ENCODE measurements at places on chromosomes 2 and 18.
A peak's percentile ranks its signal among the peaks of the same experiment; 100 is the strongest.

DNA sequence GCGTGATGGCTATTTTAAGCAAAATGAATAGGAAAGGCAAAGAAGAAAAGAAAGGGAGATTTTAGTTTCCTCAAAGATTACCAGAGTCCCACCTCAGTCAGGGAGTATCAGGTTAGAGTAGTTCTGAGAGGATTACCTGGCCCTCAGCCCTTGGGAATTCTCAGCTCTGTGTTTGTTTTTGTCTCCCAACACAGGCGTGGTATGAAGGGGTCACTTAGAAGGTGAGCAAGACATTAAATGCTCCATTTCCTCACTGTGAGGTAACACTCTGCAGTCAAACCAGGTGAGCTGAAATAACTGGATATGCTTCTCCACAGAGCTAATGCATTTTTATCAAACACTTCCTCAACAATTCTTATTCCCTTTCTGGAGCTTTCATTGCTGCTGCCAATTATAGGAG, 232.2 kb downstream of the IKZF2 start:
- no peak for DNase-seq

- no peak for DNase-seq
Measured at GRCh38 chr2:183532514-183532913, 408.3 kb downstream of the NUP35 start.

- DNase-seq: no peak
Measured at GRCh38 chr2:237388036-237388435, 25.9 kb downstream of the COL6A3 start.

DNA sequence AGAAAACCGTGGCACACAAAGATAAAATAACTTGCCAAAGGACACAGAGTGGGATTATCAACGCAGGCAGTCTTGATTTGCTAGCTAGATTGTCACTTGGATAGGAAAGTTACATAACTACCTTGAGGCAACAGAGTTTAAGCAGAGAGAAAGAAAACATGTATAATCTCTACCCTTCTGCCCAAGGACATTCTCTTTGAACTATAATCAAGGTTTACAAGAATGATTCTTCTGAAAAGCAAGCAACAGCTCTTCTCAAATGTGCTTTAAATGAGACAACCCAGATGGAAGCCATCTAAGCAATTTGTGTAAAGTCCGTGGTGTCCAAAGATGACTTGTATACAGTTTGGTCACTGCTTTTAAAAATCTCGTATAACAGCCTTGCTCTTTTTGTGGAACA, 177.4 kb downstream of the CD226 start:
- no peak for DNase-seq

GRCh38 chr18:29501952-29502351, 1325.0 kb upstream of the CDH2 start:
- no peak for DNase-seq

GRCh38 chr2:25806941-25807340, 71.3 kb downstream of the ASXL2 start:
- no peak for DNase-seq

- DNase-seq: no peak
Measured at GRCh38 chr2:179049203-179049545, 763 bp downstream of the CCDC141 start.

- peak; percentile 3 for DNase-seq
Measured at GRCh38 chr2:126890551-126891450, 7.9 kb upstream of the TEX51 start.

DNA sequence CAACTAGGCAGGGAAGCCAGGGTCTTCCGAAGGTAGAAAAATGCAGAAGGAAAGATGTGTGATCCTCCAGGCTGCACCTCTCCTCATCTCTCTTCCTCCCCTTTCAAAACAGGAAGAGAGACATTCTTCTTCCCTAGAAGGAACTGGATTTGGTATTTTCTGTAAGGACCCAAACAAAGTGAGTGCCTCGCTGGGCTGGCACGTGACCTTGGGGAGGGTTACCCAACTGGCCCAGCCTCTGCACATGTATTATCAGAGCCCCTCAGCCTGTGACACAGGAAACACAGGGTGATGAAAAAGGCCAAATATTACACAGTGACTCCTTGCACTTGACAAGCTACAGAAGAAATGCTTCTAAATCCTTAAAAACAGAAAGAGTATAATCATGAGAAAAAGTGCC, 2.3 kb downstream of the HJURP start:
- no peak for DNase-seq

GRCh38 chr2:112095681-112096080, 40.6 kb downstream of the TMEM87B start:
- no peak for DNase-seq

- DNase-seq: no peak
Measured at GRCh38 chr18:12844391-12844790, 39.6 kb downstream of the PTPN2 start.

DNA sequence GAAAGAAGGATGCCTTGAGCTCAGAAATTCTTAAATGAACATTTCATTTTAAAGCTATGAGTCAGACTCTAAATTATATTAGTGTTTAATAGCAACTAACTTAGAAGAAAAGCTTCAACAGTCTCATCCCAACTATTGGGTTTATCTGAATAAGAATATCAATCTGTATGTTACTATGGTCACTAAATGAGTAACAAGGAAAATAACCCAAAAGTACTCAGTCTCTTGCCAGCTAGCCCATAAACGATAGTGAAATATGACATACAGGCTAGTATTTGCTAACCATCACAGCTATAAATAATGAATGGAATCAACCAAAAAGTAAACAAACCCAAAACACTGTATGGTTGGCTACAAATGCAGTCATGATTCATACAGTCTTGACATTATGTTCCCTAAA, 174.9 kb downstream of the RAB3GAP1 start:
- DNase-seq: no peak

GRCh38 chr2:160555420-160556071, 61.9 kb upstream of the RBMS1 start:
- no peak for DNase-seq

DNA sequence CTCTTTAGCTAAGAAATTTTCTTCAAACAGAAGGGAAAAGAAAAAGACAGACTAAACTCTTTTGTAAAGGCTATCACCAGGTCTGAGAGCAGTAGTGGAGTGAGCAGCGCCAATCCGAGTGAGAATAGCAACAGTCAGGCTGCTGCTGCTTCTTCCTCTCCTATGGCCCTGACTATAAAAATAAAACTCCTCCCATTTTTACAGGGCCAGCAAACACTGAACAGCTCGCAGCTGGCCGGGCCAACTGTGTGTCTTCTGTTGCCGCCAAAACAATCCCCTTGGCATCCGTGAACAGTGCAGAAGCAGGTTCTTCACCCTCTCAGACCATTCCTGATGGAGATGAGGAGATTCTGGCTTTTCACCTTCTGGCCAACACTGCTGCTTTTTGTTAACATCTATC, 124.5 kb downstream of the CNTNAP5 start:
- no peak for DNase-seq

- no peak for DNase-seq
Measured at GRCh38 chr2:217622205-217623060, 380.4 kb downstream of the TNS1 start.

- DNase-seq: no peak
Measured at GRCh38 chr18:62938487-62938886, 223.1 kb downstream of the PHLPP1 start.

GRCh38 chr18:59719544-59720181, 22.4 kb upstream of the CCBE1 start:
- no peak for DNase-seq
